ENCODE measurements at places on chromosomes 3 and 15. TPM values are rescaled to one million over a fixed set of nuclear protein-coding genes. Genes with fewer than 3 reads are reported as not detected.

Gene DGKG
- total RNA-seq = 4.0 TPM

Gene LRRC31
- total RNA-seq = not detected

Gene TMEM202
- total RNA-seq = not detected

Gene CIDEC
- total RNA-seq = not detected

Gene VWA5B2
- 1.2 TPM for total RNA-seq

Gene SLC7A14
- total RNA-seq = 4.5 TPM

Gene XCR1
- total RNA-seq = not detected

Gene STX19
- 0.77 TPM for total RNA-seq

Gene ZSCAN2
- 32.3 TPM for total RNA-seq

Gene GOLGA8R
- total RNA-seq = 10.7 TPM

Gene SAMMSON
- 1.2 TPM for total RNA-seq

Gene SCG5
- 42.4 TPM for total RNA-seq

Gene HHATL
- total RNA-seq = 9.6 TPM

Gene OIP5
- 4.6 TPM for total RNA-seq

Gene ARGFX
- not detected for total RNA-seq

Gene A4GNT
- total RNA-seq = 0.33 TPM
